ENCODE measurements at places on chromosomes 13 and 19. TPM values are rescaled to one million over a fixed set of nuclear protein-coding genes. Genes with fewer than 3 reads are reported as not detected.

Gene RGS9BP
- total RNA-seq = 0.69 TPM

DNA sequence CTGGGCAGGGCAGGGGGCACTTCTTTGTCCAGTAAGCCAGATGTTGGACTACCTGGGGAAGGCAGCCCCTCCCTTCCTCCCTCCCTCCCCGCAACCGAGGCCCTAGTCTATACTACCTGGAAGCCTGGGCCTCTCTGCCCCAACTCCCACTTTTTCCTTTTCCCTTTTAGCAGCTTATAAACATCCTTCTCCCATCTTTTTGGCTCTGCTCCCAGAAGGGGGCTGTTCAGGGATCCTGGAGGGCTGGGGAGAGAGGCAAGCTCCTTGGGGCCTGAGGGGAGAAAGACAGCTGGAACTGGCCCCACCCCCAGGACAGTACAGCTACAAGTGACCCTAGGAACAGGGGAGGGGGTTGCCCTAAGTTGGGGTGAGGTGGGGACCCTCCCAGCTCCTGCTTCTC is 44.9 kb downstream of the LYL1 start:
- DNase-seq = no peak

Gene RPL13A
- total RNA-seq = 2,027 TPM

Gene LYL1
- total RNA-seq = not detected

GRCh38 chr13:56659041-56659471 is 481.7 kb upstream of the PRR20A start:
- no peak for DNase-seq

Gene IL12RB1
- not detected for total RNA-seq

DNA sequence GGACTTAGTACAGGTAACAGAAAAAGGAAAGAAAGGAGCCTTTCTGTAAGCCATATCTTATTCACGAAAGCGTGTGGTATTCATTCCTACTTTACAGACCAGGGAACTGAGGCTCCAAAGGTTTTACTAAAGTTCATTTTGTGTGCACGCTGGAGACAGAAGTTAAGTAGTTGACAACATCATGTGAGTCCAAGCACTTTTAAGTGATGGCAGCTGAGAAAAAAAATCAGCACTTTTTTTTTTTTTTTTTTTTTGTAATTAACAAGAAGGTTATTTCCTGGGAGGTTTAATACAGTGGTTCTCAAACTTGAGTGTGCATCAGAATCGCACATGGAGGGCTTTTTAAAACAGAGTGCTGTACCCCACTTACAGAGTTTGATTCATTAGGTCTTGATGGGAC is 2.0 kb downstream of the DNAJC3 start:
- no peak for DNase-seq

Gene SKA3
- total RNA-seq = 30.0 TPM

GRCh38 chr19:42090672-42091071 is 14.7 kb downstream of the ZNF574 start:
- DNase-seq = no peak

GRCh38 chr13:107284173-107284572 is 716.2 kb upstream of the ARGLU1 start:
- DNase-seq = no peak

Gene SIGLEC12
- not detected for total RNA-seq

Gene PSG1
- 1.4 TPM for total RNA-seq

DNA sequence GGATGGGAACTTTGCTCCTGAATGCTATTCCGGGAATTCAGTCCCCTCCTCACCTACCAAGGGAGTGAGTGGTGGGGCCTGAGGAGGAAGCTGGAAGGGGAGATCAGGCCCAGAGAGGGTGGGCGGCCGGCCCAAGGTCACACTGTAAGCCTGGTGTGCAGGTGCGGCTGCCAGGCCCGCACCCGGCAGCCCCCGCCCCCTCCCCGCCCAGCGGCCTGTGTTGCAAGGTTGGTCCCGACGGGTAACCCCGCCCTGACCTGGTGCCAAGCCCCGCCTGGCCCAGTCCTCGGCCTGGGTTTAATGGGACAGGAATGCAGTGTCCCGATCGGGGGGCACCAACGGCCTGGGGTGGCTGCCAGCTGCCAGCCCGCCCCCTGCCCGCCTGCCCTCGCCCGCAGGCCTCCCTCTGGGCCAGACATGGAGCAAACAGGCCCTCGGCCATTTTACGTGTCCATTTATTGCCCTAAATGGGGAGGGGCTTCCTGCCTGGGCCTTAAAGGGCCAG is 5.5 kb downstream of the ZBTB7A start:
- DNase-seq = no peak

Gene SPACA4
- total RNA-seq = not detected

Gene ZNF254
- total RNA-seq = 17.6 TPM

DNA sequence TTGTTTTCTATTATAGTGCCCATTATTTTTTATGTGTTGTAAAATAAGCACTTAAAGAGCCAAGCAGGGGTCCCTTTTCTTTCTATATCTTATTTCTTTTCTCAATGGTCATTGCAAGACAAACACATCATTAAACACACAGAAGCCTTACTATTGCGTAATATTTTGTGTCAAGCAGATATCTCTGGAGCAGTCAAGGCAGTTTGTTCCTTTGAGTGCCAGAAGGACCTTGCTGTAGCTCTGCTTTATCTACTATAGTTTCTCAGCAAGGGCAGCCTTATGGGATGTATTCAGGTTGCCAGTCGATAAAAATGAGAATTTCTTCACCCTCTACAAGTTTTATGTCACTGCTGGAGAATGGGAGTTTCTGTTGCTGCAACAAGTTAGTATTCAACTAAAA is 319.3 kb downstream of the TDRD3 start:
- no peak for DNase-seq

GRCh38 chr13:72293206-72293605 is 426.2 kb upstream of the DACH1 start:
- DNase-seq = peak; percentile 63

GRCh38 chr13:34933349-34933748 is 8.7 kb upstream of the NBEA start:
- DNase-seq = no peak

GRCh38 chr19:29375429-29376119 is 150.2 kb upstream of the VSTM2B start:
- no peak for DNase-seq

DNA sequence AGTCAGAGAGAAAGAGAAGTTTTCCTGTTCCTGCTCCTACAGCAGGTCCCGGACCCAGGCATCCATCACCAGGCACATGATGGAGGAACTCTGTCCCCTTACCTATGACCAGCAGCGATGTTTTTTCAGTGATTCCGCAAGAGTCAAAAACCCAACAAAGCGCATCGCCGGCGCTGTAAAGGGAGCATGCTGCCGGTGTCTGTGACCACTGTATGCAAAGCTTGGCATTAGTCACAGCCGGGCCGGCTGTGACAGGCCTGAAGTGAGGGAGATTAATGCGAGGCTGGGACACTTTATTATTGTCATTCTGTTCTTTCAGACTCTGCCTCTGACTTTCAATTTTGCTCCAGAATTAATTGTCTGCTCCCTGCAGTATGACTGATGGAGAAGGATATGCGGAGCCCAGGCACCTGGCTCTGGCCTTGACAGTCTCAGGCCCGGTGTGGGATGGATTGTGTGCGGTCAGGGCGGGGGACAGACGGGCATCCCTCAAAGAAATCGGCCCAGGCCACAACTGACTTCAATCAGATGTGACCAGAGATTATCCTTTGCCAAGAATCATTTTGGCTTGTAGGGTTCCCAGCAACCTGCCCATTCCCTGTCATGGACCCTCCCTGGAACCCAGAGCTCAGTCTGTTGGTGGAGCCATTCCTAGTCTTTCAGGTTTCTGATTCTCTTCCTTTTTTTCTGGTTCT is 462.0 kb upstream of the ZNF507 start:
- no peak for DNase-seq

DNA sequence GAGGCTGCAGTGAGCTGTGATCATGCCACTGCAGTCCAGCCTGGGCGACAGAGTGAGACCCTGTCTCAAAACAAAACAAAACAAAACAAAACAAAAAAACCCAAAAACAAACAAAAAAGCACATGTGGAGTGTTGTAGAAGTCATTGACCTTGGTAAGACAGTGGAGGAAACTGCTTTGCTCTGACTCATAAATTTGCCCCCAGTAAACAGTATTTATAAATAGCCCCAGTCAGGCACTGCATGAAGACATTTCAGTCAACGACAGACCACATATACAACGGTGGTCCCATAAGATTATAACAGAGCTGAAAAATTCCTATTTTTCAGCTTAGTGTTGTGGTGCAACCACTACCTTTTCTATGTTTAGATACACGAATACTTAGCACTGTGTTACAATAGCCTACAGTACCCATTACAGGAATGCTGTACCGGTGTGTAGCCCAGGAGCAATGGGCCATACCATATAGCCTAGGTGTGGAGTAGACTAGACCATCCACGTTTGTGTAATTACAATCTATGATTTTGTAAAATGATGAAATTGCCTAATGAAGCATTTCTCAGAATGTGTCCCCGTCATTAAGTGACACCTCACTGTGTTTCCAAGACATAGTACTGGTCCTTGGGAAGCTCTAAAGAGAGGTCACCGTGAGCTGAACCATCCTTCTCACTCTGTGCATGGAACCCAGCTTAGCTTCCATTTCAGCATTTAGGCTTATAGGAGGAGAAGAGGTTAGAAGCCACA is 1.1 kb downstream of the ARL11 start:
- DNase-seq = no peak

Gene SLC25A30
- total RNA-seq = 14.2 TPM

DNA sequence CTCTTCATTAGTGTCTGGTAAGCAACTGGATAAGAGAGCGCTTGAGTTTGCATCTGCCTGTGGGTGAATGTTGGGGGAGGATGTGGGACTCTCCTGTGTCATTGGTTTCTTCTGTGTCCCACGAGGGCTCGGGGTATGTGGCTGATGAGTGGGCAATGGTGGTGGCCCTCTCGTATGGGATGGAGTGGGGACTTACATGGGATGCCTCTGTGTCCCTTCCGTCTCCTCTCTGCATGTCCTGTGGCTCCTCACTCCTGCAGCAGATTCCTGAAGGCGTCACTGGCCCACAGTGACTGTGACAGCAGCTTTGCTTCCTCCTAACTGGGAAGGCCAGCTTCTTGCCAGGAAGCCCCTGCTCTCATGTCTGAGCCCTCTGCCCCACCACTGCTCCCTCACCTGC is 2.6 kb upstream of the LRP3 start:
- DNase-seq = no peak

GRCh38 chr13:76677043-76677442 is 209.2 kb downstream of the KCTD12 start:
- DNase-seq = peak; percentile 88

Gene C19orf85
- not detected for total RNA-seq

- no peak for DNase-seq
Measured at GRCh38 chr19:57633832-57634131, 814 bp downstream of the ZNF211 start.

GRCh38 chr13:102902789-102903347 is 57.0 kb downstream of the ERCC5 start:
- no peak for DNase-seq

DNA sequence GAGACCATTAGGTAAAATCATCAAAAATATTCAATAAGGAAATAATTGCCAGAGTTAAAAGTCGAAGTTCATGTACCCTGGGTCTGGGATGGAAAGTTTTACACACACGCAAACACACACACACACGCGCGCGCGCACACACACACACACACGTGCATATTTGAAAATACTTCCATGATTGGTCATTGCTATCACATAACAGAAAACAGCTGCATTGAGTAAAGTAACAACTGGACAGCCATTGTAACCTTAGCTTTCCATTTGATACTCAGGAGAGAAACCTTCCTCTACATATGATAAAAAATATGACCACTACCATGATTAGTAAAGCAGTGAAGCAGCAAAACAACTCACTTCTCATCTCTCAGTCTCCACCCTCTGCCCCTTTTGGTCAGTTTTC is 490.0 kb upstream of the SGCG start:
- DNase-seq = peak; percentile 59

Gene KCNN4
- 1.0 TPM for total RNA-seq

DNA sequence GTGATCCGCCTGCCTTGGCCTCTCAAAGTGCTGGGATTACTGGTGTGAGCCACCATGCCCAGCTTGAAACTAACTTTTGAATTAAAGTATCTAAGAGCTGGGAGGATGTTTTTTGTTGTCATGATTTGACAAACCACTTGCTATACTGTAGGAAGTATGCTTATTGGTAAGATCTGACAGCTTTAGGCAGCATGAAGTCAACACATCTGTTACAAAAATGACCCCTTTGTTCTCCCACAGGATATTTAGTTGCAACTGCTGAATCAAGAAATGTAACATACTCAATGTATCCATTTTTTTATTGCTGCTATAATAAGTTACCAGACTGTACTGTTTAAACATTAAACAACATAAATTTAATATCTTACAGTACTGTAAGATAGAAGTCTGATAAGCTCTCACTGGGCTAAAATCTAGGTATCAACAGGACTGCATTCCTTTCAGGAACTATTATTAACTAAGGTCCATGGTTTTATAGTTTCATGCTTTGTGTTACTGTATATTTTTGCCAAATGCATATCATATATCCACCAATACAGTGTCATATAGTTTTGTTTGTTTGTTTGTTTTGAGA is 22.8 kb upstream of the LRP3 start:
- no peak for DNase-seq

GRCh38 chr13:61477619-61478018 is 62.0 kb upstream of the PCDH20 start:
- DNase-seq = no peak

GRCh38 chr13:75766636-75767035 is 130.5 kb downstream of the LMO7 start:
- no peak for DNase-seq

DNA sequence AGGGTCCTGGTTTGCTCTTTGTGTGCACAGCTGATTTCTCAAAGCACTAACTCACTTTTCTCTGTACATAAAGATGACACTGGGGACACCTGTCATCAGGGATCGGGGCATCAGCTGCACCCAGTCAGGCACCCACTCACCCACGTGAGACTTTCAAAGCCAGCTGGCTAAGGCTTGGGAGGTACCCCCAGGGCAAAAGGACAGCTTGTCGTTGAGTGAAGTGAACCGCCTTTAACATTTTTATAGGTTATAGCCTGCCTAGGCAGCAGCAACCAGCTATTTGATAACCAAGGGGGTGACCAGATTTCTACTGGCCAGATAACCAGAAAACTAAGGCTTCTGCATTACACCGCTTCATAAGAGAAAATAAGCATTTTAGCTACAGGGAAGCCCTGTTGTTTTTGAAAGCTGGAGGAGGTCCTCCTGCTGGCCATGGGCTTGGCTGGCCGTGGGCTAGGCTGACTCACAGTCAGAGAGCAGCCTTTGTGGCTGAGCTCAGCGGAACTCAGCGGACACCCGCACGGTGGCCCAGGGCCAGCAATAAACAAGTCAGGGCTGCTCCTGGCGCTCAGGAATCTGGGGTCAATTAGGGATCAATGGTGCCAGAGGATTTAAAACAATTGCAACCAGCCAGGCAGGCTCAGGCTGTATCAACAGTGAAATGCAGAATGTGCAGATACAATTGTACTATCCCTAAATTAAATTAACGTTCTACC is 57.1 kb downstream of the ALOX5AP start:
- peak; percentile 93 for DNase-seq

Gene PNMA8C
- 0.17 TPM for total RNA-seq

Gene PDX1
- total RNA-seq = not detected

- no peak for DNase-seq
Measured at GRCh38 chr19:55481794-55482155, 3.2 kb upstream of the NAT14 start.

GRCh38 chr19:11106477-11106876 is 17.2 kb downstream of the LDLR start:
- DNase-seq = no peak

Gene TYROBP
- total RNA-seq = not detected

- DNase-seq = peak; percentile 31
Measured at GRCh38 chr19:36215276-36216123, 594 bp downstream of the ZNF146 start.

All from LHCN-M2 (cell line).